T follicular helper cell (primary cell): ENCODE measurements at places on chromosomes 13 and 19.

GRCh38 chr19:7940841-7941240 is 2.6 kb downstream of the TIMM44 start:
- no peak for DNase-seq

- DNase-seq: no peak
Observed at GRCh38 chr19:31894451-31894850, 451.0 kb upstream of the ZNF507 start.

DNA sequence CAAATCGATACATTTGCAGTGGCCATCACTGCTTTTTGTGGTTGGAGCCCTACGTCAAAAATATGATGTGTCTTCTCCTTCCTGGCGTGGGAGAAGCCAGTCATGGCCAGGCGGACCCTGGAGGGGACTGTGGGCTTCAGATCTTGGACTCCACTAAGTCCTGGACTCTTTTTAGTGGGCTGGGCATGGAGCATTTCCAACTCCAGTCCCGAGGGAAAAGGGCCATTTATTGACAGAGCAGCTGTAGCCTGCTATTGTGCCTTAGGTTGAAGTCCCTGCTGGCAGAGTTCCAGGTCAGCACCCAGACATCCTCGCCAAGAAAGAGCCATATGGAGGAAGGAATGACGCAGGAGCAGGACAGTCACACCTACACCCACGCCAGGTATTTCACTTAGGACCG is 179.2 kb upstream of the ZNF507 start:
- no peak for DNase-seq

DNA sequence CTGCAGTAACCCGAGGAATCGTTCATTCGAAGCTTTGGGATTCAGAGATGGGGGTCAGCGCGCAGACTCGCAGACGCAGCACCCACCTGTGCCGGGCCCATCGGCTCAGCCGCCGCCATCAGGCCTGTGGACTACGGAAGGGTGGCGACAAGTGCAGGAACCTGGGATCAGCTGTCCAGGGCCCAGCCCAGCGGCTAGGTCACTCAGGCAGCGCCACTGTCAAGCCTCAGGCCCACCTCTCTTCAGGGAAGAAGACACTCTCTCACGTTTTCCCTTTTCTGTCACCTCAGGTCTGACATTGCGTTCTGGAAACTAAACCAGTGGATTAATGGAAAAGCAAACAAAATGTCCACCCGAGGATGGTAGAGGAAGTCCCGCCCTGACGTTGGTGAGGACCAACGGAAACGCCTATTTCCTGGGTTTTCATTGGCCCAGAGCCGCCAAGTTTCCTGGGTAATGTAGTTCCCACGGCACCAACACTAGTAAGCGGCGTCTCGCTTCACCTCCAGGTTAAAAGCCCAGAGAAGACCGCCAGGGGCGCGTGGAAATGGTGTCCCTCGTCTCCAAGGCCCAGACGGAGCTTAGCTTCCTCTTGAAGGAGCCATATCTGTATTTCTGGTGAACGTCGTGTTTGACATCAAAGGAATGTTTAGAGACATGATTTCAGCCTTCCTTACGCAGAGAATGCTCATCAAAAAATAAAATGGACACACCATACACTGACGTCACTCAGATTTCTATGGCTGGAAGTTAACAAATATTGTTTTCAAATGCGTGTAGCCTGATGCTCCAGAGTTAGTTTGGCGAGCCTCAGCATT is at the start of gene ZNF772:
Gene ZNF772 (minus strand): TSS at position 376 of the 818 bp plus-strand sequence. CDS start 257 bp downstream, at position 119.
- peak; percentile 85 for DNase-seq

- no peak for DNase-seq
Observed at GRCh38 chr13:93818345-93818744, 591.7 kb downstream of the GPC6 start.

GRCh38 chr13:79346300-79346914 is 59.6 kb downstream of the RBM26 start:
- DNase-seq: no peak
